ENCODE measurements at places on chromosomes 4 and X. TPM values are rescaled to one million over a fixed set of nuclear protein-coding genes. Genes with fewer than 3 reads are reported as not detected.
A peak's percentile ranks its signal among the peaks of the same experiment; 100 is the strongest.

GRCh38 chrX:146278381-146278780 is 460.8 kb downstream of the SLITRK2 start:
- peak; percentile 21 for DNase-seq

Gene EGF
- 0.87 TPM for total RNA-seq

GRCh38 chrX:35090801-35091200 is 148.2 kb downstream of the FAM47B start:
- no peak for DNase-seq

DNA sequence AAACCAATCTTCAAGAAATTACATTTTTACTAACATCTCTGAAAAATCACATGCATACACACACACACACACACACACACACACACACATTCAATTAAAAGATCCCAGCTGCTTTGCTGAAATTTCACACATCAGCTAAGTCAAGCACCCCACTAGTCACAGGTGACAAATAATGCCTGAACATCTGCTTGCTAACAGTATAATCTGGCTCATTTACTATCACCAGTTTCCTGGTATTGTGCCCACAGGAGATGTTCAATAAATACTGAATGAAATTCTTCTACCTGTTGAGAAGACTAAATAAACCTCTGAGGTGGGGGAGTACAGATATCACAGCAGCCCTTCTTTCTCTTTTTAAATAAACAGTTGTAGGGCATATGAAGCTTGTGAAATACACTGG is 994.0 kb downstream of the ARAP2 start:
- DNase-seq, result no peak

Gene SYTL5
- total RNA-seq, result 1.7 TPM

DNA sequence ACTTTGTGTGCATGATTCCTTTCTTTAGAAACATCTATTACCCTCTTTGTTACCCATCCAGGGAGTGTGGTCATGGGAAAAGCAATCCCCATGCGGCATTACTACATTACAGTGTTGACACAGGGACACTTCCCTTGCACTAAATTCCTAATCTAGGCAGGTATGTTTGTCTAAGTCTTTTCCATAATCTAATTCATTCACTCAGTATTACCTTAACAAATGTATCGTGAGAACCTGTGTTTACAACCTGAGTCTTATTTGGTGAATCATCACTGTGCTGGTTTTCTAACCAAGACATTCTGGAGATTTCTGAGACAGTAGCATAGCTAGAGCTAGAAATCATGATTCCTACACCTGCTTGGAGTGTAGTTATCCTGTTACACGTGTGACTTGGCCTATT is 326.8 kb downstream of the BMPR1B start:
- no peak for DNase-seq

GRCh38 chr4:101711590-101712260 is 78.8 kb upstream of the BANK1 start:
- no peak for DNase-seq
